ENCODE measurements at places on chromosomes 1 and 21.

DNA sequence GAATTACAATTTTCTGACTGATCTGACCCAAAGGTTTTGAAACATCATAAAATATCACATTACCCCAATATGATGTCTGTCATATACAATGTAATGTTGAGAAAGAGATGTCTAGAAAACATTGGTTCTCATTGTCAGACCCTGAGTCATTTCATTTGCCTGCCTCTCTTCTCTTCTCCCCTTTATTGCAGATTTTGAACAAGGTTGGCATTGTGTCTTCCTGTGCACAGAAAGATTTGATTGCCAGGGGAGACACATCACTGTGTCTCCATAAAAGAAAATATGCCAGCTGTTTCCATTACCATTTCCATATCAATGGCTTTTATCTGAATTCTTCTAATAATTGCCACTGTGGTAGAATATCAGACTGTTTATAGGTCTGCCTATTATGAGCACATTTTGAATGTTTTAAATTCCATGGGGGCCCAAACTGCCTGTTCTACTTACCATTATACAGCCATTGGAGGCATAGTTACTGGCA lies 65.6 kb downstream of the IFI44 start:
- DNase-seq: no peak

- no peak for DNase-seq
Observed at GRCh38 chr1:26781206-26781825, 6.4 kb upstream of the PIGV start.

DNA sequence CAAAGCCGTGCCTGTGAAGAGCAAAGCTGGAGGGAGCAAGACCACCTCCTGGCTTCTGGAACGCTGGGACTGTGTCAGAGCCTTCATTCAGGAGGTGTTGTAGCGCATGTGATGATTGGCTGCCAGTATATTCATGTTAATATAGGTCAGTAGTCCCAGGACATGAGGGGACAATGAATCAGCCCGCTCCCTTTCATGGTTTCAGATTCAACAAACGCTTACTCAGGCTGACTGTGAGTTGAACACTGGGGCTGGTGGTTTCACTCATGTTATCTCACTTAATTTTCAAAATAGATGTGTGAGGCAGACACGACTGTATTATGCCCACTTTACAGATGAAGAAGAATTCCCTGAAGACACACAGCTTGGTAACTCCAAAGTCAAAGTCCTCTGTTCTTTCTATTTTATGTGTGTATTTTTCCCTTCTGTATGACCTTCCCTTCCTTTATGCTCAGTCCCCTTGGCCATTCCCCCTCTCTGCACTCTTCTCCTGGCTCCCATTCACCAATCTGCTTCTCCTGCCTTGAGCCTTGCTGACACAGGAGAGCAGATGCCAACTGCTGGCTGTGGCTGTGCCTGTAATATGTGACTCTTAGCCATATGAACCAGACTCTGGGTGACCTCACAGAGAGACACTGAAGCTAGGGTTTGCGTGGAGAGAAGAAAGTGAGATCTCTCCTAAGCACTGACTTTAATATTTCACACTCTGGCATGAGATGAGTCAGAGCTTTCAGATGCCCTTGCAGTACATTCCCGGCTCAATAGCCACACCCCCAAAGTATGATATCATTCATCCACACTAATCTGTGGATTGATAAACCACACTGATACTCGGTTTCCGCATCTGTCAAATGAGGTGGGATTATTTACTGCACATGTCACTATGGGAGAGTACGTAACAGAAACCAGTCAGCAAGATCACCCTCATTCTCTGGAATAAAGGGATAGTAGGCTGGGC lies 31.4 kb upstream of the KIRREL1 start:
- no peak for DNase-seq

GRCh38 chr1:184906761-184907160 lies 67.5 kb downstream of the NIBAN1 start:
- DNase-seq: no peak

GRCh38 chr1:184352776-184353175 lies 34.1 kb upstream of the C1orf21 start:
- DNase-seq: no peak

DNA sequence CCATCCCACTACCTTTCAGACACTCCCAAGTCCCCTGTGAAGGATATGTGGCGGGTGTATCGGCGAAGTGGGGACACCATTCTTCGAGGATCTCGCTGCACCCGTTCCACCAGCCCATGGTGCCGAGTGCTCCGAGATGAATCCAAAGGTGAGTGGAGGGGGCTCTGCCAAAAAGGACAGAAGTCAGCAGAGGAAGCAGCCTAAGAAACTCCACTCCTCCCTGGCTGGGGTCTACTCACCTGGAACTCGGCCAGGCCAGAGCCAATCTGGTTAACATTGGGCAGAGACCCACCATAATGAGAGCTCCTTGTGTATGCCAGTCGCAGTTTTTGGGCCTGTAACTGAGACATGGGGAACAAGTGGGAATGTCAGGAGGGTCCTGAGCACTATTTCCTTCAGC lies 3.6 kb downstream of the CRTC2 start:
- DNase-seq: no peak

- DNase-seq: no peak
Observed at GRCh38 chr1:23791516-23792047, 637 bp downstream of the LYPLA2 start.

DNA sequence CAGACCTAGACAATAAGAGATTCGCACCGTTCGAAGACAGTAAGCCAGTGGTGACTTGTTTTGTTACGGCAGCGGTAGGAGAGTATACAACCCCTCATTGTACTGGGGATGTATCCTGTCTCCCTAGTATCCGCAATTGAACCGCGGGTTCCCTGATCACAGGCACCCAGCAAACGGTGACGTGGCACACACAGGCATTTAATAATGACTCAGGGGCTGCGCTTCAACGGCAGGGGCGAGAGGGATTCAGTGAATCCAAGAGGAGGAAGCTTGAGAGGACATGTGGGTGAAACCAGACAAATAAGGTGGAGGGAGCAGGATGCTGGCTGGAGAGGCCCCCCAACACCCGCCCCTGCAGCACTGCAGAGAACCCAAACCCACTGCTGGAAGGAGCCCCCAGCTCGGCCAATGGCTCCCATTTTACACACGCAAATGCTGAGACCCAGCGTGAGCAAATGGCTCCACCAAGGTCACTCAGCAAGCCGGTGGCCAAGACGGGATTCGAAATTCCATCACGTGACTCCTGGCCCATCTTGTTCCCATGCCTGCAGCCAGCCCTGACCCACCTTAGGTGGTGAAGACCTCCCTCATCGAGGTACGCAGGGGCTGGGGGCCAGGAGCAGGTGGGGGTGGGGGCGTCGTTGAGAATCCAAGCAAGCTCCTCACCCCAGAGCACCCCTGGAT lies 149.9 kb downstream of the SYF2 start:
- DNase-seq: no peak

DNA sequence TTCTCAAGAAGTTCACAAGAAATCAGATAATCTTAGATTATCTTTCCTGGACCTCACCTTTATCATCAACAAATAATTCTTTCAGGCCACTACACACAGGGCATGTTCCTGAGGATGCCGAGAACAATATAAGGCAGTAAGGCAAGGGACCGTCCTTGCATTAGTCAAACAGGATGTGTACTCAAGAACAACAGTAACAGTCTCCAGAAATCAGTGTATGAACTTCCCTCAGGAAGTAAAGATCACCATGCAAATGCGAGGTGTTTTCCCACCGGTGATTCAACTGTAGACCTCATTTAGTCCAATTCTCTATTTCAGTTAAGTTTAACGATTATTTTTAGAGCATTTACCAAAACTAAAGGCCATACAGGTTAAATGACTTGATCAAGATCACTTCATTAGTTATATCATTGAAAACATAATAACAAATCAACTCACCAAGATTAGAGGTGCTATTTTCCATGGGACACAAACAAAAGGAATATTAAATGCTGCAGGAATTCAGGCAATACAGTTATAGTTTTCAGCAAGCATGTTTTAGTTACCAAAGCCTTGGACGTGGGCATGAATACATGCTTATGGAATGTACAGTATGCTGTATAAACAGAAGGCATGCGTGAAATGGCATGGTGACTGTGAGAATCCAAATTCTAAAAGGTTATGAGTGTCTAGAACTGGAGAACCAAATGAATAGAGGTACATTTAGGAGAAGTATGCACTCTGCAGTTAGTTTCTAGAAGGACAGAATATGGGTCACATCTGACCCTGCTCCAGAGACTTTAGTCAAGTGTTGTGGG lies 145.2 kb downstream of the TNR start:
- no peak for DNase-seq

DNA sequence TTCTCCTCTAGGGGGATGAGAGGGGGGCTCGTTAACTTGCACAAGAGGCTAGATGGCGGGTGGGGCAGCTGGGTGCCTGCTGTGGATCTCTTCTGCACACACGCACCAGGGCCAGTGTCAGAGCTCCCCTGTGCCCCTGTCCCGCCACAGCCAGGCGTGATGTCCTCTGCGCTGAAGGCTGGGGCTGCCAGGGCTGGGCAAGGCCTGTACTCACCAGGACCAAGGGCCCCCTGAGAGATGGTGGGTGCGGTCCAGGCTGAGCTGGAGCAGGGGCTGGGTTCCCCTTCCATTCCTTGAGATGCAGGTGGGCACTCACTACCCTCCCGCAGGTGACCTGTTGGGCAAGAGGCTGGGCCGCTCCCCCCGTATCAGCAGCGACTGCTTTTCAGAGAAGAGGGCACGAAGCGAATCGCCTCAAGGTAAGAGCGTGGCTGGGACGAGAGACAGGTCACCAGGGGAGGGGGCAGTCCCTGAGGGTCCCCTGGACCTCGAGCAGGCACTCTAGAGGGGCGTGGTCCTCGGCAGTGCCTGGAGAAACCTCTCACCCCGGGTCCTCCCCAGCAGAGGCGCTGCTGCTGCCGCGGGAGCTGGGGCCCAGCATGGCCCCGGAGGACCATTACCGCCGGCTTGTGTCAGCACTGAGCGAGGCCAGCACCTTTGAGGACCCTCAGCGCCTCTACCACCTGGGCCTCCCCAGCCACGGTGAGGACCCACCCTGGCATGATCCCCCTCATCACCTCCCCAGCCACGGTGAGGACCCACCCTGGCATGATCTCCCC lies 15.2 kb downstream of the SAMD11 start:
- DNase-seq: no peak

DNA sequence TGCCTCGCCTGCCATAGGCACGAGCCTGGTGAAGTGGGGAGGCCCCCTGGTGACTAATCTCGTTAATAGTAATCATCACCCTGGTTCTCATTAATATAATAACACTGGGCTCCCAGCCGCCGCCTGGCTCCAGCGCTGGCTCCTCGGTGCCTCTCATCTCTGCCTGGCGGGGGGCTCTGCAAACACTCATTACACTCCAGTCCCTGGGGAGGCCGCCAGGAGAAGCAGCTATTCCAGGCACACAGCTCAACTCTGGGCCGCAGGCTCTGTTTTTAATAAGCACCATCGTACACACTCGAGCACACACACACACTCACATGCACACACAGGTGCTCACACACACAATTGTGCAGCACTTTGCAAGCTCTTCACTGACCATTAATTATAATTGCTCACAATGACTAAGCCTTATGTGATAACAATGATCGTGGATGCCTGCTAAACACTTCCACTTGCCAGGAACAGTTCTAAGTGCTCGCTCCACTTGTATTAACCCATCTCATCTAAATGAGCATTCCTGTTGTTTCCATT lies 52.2 kb downstream of the SDC3 start:
- DNase-seq: no peak

DNA sequence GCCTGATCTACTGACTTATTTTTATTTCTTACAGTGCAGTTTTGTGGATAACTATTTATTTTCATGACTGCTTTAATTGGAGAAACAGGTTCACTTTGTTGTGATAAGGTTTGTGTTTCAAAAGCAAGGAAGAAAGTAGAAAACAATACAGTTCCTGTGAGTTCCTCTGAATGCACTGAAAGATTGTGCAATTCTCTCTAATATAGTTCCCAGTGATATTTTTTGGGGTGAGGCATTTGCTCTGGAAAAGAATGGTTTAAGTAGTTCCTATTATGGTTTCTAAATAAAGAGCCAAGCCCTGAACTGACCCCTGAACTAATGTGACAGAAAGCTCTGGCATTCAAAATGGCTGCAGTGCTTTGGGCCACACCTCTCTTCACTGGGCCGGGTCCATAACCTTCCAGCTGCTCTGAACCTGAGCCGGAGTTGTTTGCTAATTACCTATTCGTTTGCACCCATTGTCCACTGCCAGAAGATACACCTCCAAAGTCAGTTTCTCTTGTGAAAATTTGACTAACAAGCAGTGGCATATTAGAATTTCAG lies 56.6 kb upstream of the VTCN1 start:
- no peak for DNase-seq

DNA sequence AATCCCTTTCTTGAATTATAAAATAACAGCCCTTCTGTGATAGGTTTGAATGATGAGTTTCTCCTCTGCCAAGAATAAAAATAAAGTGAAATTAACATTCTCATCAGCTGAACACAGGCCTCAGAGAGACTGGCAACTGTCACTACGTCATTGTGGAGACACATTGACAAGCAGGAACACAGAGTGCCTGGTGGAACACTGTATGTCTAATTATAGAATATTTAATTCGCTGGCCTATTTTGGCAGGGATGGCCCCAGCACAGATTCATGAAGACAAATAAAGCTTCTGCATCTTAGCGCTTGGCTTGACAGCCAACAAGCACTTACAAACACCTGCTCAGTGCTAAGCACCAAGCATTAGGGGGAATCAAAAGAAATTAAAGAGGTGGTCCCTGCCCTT lies 52.0 kb upstream of the SMYD2 start:
- DNase-seq: no peak

DNA sequence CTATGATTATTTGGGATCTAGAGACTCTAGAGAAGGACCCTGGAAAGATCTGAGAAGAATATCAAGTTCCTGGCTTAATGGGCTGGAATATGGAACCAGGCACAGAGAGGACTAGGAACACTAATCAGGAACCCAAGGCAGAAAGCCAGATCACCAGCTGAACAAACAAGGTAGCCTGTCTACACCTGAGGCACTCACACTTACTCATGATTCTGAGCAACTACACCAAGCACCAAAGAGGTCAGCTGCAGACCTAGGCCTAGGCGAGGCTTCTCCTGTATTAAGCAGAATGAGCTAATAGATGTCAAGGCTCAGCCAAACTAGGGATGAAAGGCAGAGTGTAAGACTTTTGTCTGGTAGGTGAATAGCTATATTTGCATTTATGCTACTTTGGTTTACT lies 368.1 kb downstream of the LTN1 start:
- no peak for DNase-seq

DNA sequence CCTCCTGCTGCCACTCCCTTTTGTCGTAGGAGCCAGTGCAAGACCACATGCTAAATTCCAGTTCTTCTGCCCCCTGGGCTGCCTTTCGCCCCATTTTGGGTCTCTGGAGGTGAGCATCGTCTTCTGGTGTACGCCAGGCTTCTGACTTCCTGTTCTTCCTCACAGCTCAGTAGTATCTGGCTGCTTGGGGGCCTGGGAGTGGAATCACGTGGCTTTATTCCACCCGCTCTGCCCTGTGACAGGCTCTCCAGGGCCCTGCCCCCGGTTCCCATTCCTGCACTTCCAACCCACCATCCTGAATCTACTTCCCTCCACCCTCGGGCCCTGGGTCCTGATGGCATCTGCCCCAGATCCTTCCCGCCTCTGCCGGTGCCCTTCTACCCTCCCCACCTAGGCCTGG lies 3.6 kb downstream of the NFASC start:
- no peak for DNase-seq
